ENCODE measurements at places on chromosomes 2 and 18.

- no peak for DNase-seq
Measured at GRCh38 chr2:104286841-104287240, 567.1 kb upstream of the POU3F3 start.

DNA sequence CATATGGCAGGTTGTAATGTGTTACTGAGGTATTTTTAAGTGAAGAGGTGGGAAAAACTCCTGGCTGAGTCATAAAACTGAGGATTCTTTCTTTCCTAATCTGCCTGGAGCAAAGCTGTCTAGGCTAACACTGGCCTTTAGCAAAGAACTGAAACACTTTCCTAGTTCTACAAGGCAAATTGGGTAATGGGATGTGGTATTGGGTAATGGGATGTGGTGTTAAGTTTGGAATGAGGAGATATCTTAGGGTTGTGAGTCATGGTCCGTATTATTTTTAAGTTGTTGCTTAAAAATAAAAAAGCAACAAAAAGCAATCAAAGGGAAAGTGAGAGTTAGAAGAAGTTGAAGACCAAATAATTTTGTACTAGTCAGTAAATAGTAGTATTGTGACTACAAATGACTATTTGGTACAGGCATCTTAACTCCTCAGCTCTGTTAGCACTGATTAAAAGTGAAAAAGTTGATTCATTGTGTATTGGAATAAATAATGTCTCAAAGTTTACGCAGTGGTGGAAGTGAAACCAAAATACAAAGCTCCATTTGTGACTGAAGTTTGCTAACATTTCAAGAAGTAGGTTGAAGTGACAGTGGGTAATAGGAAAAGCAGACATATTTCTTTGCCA lies 216.8 kb downstream of the CAMKMT start:
- DNase-seq: peak; percentile 51

DNA sequence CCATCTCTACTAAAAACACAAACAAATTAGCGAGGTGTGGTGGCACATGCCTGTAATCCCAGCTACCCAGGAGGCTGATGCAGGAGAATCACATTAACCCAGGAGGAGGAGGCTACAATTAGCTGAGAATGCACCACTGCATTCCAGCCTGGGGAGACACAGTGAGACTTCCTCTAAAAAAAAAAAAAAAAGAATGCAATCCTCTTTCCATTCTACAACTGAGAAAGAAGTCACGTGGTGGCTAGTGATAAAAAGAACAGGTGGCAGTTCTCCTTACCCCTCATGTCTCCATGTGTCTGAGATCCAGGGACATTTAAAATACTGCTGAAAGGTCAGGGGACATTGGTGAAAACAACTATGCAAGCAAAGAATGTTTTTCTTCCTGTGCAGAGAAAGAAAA lies 24.4 kb upstream of the GPR39 start:
- DNase-seq: no peak

- no peak for DNase-seq
Measured at GRCh38 chr2:70663411-70663810, 104.6 kb downstream of the ADD2 start.

DNA sequence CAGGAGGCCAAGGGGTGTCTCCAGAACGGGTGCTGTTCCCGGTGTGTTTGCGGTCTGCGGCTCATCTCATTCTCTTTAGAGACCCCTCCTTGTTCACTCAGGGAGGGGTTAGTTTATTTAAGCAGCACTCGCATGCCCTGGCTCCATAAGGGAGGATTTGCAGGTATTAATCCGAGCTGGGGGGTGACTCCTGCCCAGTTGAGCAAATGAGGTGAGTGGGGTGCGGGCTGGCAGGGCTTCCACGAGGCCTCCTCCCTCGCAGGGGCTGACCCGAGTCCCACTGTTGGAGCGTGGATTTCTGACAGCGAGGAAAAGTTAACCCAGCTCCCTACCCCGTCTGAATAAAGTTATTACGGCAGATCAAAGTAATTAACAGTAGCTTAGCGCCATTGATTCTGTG lies 371.8 kb upstream of the SALL3 start:
- DNase-seq: no peak

DNA sequence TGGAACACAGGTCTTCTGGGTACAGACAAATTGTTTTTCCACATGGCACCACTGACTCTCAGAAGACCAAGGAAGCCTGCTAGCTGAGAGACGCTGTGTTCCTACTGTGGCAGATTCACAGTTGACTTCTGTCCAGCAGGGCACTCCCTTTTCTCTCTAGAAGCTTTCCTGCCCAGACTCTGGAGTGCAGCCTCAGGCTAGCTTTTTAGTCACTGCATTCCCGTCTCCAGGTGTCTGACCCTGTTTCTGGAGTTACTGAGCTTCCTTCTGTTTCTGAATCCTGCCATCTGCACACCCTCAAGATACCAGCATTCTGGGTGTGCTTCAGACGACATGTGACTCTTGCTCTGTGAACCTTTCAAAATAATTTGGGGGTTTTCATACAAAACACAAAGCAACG lies 125.1 kb downstream of the TMEM200C start:
- DNase-seq: no peak

DNA sequence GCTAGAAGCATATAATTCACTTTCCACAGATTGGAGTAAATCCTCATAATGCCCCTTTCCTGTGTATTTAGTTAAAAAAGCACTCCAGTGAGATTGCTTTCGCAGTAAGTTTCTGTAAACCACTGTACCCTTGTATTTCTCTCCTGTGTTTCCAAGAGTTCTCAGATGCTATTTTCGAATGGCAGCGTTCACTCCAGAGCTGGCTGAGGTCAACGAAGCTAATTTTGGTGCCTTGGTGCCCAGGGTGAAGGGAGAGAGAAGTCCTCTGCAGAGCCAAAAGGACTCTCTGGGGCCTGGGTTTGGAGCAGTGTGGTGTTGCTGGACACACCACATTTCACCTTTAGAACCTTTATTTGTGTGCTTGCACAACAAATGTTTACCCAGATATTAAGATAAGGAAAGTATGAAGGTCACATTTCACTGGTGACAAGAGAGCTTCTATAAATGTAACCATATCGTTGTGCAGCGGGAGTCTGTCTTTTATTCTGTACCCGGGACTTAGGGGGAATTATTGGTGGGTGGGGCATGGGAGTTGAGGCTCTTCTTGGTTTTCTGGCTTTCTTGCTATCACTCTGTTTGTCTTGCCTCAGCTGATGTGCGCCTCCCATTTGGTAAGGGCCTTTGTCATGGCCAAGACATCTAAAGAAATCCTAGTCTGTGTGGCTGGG lies 9.9 kb downstream of the EPAS1 start:
- no peak for DNase-seq

- DNase-seq: no peak
Measured at GRCh38 chr2:112459372-112459771, 22.6 kb upstream of the TTL start.

DNA sequence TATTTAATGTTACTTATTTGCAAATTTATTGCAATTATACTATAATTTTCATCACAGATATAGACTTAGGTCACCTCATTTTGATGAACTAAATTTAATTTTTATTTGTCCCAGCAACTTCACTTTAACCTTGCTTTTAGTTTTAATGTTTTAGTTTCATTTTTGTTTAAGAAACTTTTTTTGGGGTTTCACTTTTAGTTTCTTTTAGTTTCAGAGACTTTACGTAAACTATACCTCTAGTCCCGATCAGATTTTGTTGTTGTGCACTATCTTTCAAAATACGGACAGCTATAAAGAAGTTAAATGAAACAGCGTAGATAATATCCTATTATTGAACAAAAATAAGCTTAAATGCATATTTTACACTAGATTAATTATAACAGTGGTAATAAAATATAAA lies 460.5 kb downstream of the ERBB4 start:
- DNase-seq: no peak

GRCh38 chr2:1448009-1448408 lies 34.7 kb downstream of the TPO start:
- DNase-seq: no peak

DNA sequence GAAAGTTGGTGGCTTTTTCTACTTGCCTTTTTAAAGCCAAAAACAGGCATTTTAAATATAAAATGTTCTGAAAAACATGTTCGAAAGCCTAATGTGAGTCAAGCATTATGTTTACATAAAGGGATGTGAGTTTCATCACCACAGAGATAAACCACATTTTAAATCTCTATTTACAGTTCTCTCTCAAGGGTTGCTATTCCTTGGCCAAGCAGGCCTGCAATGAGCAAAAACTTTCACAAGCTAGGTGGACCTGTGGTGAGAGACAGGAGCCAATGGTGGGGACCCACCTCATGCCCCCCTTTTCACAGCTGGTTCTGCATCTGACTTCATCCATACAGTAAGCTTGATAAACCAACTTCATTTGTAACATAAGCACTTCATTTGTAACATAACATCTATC lies 65.1 kb downstream of the CUL3 start:
- no peak for DNase-seq

DNA sequence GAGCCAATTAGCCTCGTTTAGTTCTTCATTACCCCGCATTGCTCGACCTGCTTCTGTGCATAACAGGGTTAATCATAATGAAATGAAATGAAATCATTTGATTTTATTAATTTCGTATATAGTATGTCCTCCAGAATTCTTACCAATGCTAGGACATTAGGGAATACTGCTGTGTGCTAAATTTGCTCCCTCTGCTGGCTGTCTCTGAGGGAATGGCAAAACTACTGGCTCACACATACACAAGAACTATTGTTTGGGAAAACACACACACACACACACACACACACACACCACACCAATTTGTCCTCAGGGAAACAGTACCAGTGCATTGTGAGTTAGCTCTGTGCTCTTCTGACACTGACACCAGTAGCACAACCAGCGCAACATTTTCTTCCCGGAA lies 273.3 kb upstream of the TCF4 start:
- peak; percentile 86 for DNase-seq

GRCh38 chr18:3248062-3248657 lies 559 bp downstream of the MYL12A start:
- DNase-seq: no peak

DNA sequence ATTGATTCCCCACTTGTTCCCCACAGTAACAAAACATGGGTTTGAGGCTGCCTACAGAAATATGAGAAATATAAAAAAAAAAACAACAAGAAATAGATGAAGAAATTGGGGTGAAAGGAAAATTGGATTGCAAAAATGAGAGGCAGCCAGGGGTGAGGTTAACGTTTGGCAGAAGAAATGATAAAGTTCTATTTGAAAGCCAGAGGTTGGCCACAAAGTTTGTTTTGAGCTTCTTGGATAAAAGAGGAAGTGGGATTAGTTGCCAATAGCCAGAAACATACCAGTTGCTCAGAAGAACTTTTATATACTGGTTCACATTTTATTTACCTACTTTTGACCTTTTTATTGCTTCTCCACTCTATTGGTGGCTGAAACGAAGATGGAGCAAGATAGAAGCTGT lies 67.5 kb downstream of the FASTKD2 start:
- DNase-seq: no peak

DNA sequence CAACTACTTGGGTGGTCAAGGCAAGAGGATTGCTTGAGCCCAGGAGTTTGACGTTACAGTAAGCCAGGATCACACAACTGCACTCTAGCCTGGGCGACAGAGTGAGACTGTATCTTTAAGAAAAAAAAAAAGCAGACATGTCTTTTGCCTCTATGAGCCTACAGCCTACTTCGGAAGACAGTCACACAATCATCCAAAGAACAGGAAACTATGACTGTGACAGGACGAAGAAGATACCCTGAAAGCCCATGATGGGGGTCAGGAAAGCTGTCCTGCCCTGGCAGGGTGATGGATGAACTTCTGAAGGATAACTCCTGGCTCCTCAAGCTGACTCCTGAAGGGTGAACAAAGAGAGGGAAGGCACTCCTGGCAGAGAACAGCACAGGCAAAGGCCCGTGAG lies 251.7 kb upstream of the SIX2 start:
- no peak for DNase-seq

Measured in putamen (tissue), 1 donor.